ENCODE measurements at places on chromosomes 4 and X. TPM values are rescaled to one million over a fixed set of nuclear protein-coding genes. Genes with fewer than 3 reads are reported as not detected.

Gene ADGRG2
- total RNA-seq: 6.4 TPM

Gene LARP7
- total RNA-seq: 36.3 TPM

Gene PTPN13
- 23.0 TPM for total RNA-seq

Gene PCDH7
- 3.6 TPM for total RNA-seq

Gene UCP1
- not detected for total RNA-seq

Gene H2BW2
- not detected for total RNA-seq

DNA sequence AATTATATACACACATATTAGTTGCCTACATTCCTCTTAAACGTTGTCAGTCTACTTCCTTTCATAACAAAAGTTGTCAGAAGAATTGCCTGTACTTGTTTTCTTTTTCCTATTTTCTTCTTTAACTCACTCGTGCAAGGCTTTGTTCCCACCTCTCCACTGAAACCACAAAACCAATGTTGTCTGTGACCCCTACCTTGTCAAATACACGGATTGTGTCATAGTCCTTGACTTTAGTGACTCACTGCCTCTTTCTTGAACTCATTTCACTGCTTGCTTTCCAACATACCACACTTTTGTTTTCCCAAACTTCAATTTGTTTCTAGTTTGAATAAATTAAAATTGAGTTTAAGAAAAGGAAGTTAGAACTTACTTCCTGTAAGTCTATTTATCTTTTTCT lies 283.9 kb upstream of the AGA start:
- DNase-seq: peak; percentile 72
- H3K36me3 ChIP-seq: no peaks in the 10 kb centered on the region
- H3K27ac ChIP-seq: peak overlapping the region; percentile 1
- H3K4me1 ChIP-seq: peaks cover 6% of the 10 kb centered on the region
- no peaks in the 10 kb centered on the region for H3K27me3 ChIP-seq
- H3K4me3 ChIP-seq: no peak overlapping the region

GRCh38 chr4:76087007-76087769 lies 12.7 kb downstream of the ART3 start:
- H3K36me3 ChIP-seq: no peaks in the 10 kb centered on the region
- H3K4me3 ChIP-seq: no peak overlapping the region
- DNase-seq: peak; percentile 83
- H3K4me1 ChIP-seq: peaks cover 21% of the 10 kb centered on the region
- peak overlapping the region; percentile 42 for H3K27ac ChIP-seq
- no peaks in the 10 kb centered on the region for H3K27me3 ChIP-seq

DNA sequence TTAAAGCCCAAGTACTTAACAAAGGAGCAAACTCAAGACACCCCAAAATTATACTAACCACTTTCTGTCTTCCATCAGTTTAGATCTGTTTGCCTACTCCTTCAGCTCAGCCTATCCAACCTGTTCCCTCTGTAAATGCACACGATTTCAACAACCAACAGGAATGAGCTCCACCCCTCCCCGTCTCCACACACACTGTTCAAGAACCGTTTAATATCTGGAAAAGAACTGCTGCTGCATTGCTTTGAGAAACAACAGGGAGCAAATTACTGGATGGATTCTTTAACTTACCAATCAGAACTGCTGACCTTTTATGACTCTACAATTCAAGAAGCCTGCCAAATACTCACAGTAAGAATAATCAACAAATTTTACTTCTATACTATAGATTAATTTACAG lies 87.0 kb downstream of the FBXW7 start:
- peaks cover under 1% of the 10 kb centered on the region for H3K4me1 ChIP-seq
- H3K27me3 ChIP-seq: no peaks in the 10 kb centered on the region
- H3K27ac ChIP-seq: no peak overlapping the region
- no peak overlapping the region for H3K4me3 ChIP-seq
- H3K36me3 ChIP-seq: no peaks in the 10 kb centered on the region

DNA sequence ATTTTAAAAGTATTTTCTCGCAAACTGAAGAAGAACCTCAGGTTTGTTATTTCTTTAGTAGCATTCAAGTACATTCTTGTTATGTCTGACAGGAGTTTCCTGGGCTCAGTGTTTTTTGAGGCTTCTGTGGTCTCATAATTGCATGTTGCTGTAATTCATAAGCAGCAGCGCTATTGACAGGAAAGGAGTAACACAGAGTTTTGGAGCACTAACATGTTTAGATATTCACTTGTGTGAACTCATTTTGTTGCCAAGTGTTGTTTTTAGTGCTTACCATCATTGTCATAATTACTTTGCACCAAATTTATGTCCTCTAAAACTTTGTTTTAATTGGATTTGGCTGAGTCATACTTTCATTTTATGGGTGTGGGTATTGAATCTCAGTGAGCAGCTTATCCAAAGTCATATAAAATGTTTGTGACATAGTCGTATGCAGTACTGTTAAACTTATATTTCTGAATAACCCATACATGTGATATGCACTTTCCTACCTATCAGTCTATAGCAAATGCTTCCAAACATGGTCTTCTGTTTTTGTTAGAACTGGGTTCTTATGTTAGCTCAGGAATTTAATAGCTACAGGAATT lies 358.7 kb upstream of the CTSO start:
- no peaks in the 10 kb centered on the region for H3K27me3 ChIP-seq
- no peaks in the 10 kb centered on the region for H3K4me1 ChIP-seq
- no peaks in the 10 kb centered on the region for H3K36me3 ChIP-seq
- peak overlapping the region; percentile 19 for H3K4me3 ChIP-seq

GRCh38 chr4:48752246-48752645 lies 27.8 kb downstream of the FRYL start:
- no peak overlapping the region for H3K4me3 ChIP-seq
- peaks cover 6% of the 10 kb centered on the region for H3K36me3 ChIP-seq
- H3K4me1 ChIP-seq: peaks cover 30% of the 10 kb centered on the region
- no peaks in the 10 kb centered on the region for H3K27me3 ChIP-seq
- H3K27ac ChIP-seq: peak overlapping the region; percentile 44

DNA sequence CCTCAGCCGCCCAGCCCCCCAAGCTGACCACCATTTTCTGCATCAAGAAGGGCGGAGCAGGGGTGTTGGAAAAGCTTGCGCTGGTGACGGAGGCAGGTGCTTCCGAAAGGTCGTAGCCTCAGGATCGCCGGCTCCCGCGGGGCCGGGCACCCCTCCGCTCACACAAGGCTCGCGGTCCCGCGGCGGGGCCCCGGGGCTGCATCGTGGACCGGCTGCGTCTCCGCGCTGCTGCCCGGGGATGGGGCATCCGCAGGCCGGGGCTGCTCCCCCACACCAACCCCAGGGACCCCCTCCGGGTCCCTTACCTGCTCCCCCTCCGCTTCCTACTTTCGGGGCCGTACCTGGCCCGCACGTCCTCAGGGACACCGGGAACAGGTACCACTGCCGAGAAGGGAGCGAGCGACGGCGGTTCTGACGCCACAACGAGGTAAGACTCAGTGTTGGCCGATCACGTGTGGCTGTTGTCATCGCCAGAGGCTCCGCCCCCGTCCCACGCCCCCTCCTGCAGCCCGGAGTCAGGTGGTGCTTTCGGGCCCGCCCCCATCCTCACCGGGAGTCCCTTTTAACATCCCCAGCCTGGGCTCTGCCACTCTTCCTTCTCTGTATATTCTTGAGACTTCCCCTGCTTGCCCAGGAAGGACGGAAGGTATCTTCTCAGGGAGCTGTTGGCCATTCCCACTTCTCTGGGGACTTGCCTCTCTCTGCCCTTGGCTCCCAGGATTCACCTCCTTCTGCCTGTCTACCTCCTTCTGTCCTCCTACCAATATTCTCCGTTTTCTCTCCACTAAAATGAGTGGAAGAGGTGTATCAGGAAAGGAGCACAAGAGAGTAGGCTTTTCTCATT lies at the start of gene BEX2:
BEX2 (minus strand) TSS at position 436 of the 844 bp plus-strand sequence. CDS start 1,014 bp downstream, outside the sequence.
- no peaks in the 10 kb centered on the region for H3K36me3 ChIP-seq
- DNase-seq: no peak
- no peak within 1 kb of the TSS for H3K4me3 ChIP-seq
- no peak within 1 kb of the TSS for H3K27ac ChIP-seq
- no peaks in the 10 kb centered on the region for H3K4me1 ChIP-seq
- H3K27me3 ChIP-seq: peaks cover 52% of the 10 kb centered on the region

- peaks cover 72% of the 10 kb centered on the region for H3K27me3 ChIP-seq
- no peaks in the 10 kb centered on the region for H3K36me3 ChIP-seq
- H3K4me1 ChIP-seq: no peaks in the 10 kb centered on the region
Measured at GRCh38 chrX:136623396-136623795, 24.6 kb upstream of the CD40LG start.

- H3K4me3 ChIP-seq: peak overlapping the region; percentile 81
- no peaks in the 10 kb centered on the region for H3K36me3 ChIP-seq
- no peaks in the 10 kb centered on the region for H3K27me3 ChIP-seq
- no peak for DNase-seq
- peak overlapping the region; percentile 81 for H3K27ac ChIP-seq
- no peaks in the 10 kb centered on the region for H3K4me1 ChIP-seq
Measured at GRCh38 chr4:2534904-2535375, 1.5 kb upstream of the FAM193A start.

DNA sequence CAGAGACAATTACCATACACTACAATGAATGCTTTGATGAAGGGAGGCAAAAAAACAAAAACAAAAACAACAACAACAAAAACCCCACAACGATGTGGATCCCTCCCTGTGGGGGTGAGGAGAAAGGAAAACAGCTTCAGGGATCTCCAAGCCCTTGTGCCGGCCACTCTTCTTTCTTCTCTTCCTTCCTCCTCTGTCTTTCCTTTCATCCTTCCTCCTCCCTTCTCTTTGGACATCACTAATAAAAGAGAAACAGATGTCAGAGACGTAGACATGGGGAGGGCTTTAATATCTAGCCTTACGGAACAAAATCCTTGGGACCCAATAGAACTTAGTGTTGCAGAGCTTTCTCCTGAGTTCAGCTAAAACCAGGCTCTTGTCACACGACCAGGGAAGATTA lies 18.8 kb upstream of the STX18 start:
- no peaks in the 10 kb centered on the region for H3K4me1 ChIP-seq
- H3K27me3 ChIP-seq: no peaks in the 10 kb centered on the region
- H3K36me3 ChIP-seq: peaks cover 12% of the 10 kb centered on the region
- no peak overlapping the region for H3K27ac ChIP-seq
- no peak for DNase-seq

- no peaks in the 10 kb centered on the region for H3K4me1 ChIP-seq
- H3K4me3 ChIP-seq: no peak overlapping the region
- H3K27ac ChIP-seq: no peak overlapping the region
- no peaks in the 10 kb centered on the region for H3K27me3 ChIP-seq
- no peaks in the 10 kb centered on the region for H3K36me3 ChIP-seq
Measured at GRCh38 chrX:74490247-74490646, 69.0 kb downstream of the SLC16A2 start.

DNA sequence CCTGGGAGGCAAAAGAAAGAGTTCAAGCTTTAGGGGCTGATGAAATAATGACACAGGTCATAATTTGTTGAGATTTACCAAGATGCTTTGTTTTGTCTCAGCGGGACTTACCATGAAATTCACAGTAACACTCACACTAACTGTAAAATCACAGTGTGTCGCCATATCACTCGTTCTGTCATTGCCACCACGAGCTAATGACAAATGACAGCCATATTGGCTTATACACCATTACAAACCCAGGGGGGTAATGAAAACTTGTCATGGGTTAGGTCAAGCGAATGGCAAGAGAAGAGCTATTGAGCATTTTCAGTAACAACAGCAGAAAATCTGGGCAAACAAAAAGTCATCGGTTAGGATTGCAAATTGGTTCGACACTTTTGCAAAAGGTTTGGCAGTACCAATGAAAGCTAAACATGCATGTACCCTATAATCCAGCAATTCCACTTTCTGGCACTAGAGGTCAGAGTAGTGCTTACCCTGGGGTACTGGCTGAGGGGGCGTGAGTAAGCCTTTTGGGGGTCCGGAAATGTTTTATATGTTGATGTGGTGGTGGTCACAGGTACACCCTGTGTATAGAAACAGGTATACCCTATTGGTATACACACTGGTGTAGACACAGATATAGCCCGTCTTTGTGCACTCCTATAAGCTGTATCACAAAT lies 83.9 kb upstream of the RAI2 start:
- H3K4me3 ChIP-seq: no peak overlapping the region
- H3K27ac ChIP-seq: no peak overlapping the region
- peak; percentile 31 for DNase-seq
- H3K27me3 ChIP-seq: peaks cover 8% of the 10 kb centered on the region
- H3K36me3 ChIP-seq: peaks cover 4% of the 10 kb centered on the region

DNA sequence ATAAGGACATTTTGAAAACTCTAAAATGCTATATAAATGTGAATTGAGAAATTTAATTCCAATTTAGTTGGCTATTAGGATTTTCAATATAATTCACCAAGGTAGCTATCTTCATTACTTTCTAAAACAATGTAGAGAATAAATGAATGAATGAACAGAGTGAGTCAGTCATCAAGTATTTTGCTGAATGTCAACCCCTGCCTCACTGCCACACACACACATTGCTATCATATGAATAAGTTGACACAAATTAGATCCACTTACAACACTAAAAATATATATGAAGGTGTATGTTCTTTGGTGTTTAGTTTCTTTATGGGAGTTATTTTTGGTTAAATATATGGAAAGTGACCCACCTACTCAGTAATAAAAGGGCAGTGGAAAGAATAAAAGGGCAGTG lies 141.4 kb upstream of the SMIM10 start:
- no peak overlapping the region for H3K27ac ChIP-seq
- H3K36me3 ChIP-seq: no peaks in the 10 kb centered on the region
- no peak overlapping the region for H3K4me3 ChIP-seq
- peaks cover 62% of the 10 kb centered on the region for H3K27me3 ChIP-seq
- DNase-seq: peak; percentile 4

DNA sequence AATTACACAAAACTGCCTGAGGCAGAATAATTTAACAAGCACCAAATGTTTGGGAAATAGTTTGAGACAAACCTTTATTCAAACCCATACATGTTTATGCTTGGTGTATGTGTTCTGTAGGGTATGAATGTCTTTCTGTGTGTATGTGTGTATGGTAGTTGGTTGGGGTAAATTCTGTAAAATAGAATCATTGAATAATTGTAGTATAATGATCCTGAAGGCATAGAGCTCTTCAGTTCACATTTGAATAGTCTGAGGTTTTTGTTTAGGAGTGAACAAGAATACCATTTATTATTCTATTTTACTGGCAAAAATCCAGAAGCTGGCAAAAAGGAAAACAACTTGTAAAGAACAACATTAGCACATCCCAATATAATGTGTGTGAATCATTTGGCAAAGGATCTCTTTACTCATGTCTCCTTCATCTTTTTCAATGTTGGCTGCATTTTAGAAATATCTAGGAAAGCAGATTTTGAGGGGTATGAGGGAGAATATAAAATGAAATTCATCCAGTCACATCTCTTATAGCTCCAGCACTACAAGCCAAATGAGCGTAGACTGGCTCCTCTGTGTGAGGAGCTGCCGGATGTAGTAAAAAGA lies 360.0 kb downstream of the CHIC1 start:
- peak; percentile 60 for DNase-seq
- H3K4me3 ChIP-seq: no peak overlapping the region
- peak overlapping the region; percentile 8 for H3K27ac ChIP-seq
- H3K36me3 ChIP-seq: no peaks in the 10 kb centered on the region
- peaks cover 4% of the 10 kb centered on the region for H3K4me1 ChIP-seq

DNA sequence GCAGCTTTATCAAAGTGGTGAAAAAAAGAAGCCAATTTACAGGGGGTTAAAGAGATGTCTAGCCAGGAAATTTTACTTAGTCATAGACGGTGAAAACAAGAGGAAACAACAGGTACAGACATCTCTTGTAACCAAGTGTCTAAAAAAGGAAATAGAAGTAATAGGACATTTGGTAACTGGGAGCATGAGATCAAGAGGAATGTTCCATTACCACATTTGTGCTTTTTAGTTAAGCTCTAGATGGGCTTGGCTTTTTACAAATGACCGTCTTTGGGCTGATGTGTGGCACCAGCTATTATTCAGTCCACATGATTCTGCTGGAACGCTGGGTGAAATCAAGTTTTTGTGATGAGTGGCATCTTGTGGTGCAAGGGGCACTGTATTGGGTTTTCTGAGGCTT lies 179.5 kb downstream of the SMIM20 start:
- no peak overlapping the region for H3K4me3 ChIP-seq
- no peaks in the 10 kb centered on the region for H3K36me3 ChIP-seq
- H3K4me1 ChIP-seq: peaks cover 13% of the 10 kb centered on the region
- no peaks in the 10 kb centered on the region for H3K27me3 ChIP-seq
- no peak for DNase-seq

Data from MCF 10A (cell line).